ENCODE measurements at places on chromosomes 6 and 20.

GRCh38 chr20:54194724-54195438 is 13.0 kb upstream of the PFDN4 start:
- DNase-seq, result peak; percentile 50

DNA sequence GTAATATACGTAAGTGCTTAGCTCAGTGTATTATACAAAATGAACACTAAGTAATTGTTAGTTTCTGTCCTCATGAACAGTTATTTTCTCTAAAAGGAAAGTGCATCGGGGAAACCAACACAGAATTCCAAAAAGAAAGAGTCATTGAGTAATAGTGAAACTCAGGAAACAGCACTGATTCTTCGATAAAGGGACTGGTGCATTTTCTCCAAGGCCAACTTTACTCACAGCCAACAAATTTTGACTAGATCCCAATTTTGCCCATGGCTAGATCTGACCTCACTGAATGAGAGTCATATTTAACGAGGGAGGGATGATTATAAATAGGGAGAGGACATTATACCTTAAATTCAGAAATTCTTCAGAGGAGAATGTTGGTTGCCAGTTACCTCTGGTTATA is 390.9 kb upstream of the NRSN1 start:
- no peak for DNase-seq

DNA sequence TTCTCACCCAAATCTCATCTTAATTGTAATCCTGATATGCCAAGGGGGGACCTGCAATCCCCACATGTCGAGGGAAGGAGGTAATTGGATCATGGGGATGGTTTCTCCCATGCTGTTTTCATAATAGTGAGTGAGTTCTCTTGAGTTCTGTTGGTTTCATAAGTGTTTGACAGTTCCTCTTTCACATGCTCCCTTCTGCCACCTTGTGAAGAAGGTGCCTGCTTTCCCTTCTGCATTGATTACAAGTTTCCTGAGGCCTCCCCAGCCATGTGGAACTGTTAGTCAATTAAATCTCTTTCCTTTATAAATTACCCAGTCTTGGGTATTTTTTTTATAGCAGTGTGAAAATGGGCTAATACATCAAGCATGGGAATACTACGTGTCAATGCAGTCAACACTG is 925.0 kb upstream of the MAN1A1 start:
- DNase-seq, result no peak

GRCh38 chr6:133804265-133804664 is 84.6 kb upstream of the TCF21 start:
- DNase-seq, result peak; percentile 47

DNA sequence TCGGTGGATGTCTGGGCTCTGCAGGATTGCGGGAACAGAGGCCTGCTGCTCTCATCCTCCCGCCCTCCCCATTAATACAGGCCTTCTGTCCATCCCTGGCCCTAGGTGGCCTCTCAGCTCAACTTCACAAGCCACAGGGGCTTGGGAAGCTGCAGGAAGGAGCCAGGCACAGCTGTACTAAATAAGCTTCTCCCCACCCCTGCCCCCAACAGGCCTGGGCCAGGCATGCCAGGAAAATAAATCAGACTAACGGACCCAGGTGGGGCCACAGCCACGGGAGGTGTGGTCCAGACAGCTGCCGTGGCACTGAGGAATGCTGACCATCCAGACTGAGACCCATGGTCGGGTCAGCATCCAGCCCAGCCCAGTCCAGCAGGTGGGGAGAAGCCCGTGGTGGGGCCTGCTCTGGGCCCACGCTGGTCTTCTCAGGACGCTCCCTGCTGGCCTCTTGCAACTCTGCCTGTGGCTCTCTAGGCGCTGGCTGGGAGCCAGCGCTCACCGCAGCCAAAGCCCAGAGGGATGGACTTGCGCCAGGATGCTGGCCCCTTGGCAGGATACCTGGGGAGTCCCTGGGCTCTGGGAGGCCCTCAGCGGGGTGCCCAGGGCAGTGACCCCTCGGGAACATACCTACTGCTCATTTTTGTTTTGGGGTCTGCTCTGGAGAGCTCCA is 8.6 kb upstream of the YTHDF1 start:
- DNase-seq, result peak; percentile 50

GRCh38 chr6:110534731-110535492 is 58.5 kb upstream of the SLC22A16 start:
- DNase-seq, result peak; percentile 39

GRCh38 chr20:37968841-37969401 is 64.3 kb downstream of the TTI1 start:
- DNase-seq, result no peak

- DNase-seq, result no peak
Measured at GRCh38 chr6:41373627-41373918, 38.2 kb downstream of the NCR2 start.

- DNase-seq, result peak; percentile 29
Measured at GRCh38 chr20:34473262-34473883, 42.8 kb upstream of the DYNLRB1 start.

- no peak for DNase-seq
Measured at GRCh38 chr6:89357390-89357789, 4.9 kb upstream of the UBE2J1 start.

DNA sequence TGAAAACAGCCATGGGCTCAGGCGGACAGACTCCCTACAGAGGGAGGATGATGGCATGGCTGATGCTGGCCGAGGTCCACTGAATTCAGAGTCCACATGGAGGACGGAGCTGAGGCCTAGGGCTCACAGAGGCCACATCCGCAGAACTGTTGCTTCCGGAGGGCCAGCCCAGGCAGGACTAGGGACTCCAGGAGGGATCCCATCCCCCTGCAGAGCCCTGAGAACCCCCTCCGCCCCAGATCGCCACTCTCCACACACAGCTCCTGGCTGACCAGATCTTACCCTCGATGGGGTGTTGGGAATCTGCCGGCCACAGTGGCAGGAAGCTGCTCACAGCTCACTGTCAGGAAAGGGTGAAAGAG is 399.2 kb downstream of the TAF4 start:
- DNase-seq, result no peak

- peak; percentile 91 for DNase-seq
Measured at GRCh38 chr6:23180504-23181293, 611.3 kb downstream of the HDGFL1 start.

GRCh38 chr20:2230726-2231488 is 64.9 kb upstream of the TGM3 start:
- no peak for DNase-seq

DNA sequence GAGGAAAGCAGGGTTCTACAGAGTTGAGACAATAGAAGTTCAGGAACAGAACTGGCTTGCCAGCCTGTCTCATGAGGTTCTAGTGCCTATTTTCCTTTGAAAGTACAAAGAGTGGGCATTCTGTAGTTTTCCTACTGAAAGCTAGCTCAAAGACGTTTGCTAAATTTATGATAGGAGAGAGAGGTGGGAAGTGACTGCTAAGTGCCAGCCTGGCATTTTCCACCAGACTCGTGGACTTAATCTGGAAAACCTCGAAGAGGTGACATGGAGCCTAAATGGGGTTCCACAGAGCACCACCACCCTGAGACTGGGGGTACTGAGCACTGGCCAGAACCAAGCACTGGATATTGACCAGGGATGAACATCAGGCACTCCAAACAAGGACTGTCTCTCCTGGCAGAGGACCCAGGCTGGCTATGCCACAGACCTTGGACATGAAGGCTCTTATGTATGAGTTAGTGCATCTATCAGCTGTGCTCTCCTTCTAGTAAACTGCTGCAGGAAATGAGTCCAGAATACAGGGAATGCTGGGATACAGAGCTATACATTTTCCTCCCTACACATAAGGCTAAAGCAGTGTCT is 7.1 kb downstream of the PEX6 start:
- DNase-seq, result no peak

GRCh38 chr6:13226071-13226470 is 102.3 kb downstream of the TBC1D7 start:
- DNase-seq, result no peak

DNA sequence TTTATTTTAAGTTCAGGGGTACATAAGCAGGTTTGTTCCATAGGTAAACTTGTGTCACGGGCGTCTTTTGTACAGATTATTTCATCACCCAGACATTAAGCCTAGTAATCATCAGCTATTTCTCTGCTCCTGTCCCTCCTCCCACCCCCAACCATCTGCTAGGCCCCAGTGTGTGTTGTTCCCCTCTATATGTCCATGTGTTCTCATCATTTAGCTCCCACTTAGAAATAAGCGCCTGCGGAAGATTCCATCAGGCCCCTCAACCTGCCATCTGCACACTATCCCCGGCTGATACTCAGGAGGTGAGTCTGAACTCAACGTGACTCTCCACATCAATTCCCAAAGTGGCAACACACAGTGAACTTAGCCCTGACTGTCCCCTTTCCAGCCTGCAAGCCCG is 228.0 kb upstream of the SYNDIG1 start:
- DNase-seq, result no peak

DNA sequence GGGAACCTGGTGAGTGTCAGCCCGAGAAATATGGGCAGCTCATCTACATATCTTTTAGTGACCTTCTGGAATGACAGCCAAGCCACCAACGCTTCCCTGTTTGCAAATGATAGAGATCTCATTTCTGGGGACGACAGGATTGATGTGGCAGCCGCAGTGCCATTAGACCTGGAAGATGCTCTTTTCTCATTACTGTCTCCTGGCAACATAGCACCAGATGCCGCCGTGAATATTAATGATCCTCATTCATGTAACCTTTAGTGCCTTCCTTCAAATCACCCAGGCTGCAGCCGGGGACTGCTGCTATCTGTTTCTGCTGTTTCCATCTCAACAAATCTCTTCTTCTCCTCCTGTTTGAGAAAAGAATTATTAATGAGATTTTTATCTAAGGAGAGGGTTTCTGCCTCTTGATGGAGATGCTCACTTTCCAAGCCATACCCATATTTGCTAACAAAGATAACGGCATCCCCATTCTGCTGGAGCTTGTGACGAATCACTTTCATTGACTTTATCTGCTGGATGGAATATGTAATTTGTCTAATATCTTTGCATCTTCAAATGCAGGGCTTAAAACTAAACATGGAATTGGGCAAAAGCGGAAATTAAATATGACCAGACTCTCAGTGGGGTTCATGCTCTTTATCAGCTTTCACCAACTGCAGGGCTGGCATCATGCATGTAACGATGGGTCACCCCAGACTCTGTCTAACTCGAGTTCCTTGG is 74.8 kb upstream of the KIF16B start:
- DNase-seq, result no peak

All from fibroblast of skin of abdomen (primary cell).